ENCODE measurements at places on chromosomes 12 and 14.
A peak's percentile ranks its signal among the peaks of the same experiment; 100 is the strongest.

DNA sequence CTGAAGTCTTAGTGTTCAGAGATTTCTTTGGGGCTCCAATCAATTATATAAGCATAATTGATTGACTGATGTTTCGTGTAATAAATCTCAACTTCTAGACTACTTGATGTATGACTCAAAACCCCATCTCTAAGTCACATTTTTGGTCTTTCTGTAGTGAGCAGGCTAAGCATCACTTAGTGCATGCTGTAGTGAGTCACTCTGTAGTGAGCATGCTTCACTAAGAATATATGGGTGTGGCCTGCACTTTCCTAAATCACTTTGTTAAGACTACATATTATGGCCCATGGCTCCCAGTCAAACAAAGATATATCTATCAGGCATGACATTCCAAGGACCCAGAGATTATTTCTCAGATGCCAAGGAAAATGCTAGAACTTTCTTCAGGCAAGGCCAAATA lies 909.4 kb upstream of the LRFN5 start:
- no peak for DNase-seq

GRCh38 chr14:30849354-30849753 lies 25.0 kb upstream of the COCH start:
- DNase-seq: no peak

DNA sequence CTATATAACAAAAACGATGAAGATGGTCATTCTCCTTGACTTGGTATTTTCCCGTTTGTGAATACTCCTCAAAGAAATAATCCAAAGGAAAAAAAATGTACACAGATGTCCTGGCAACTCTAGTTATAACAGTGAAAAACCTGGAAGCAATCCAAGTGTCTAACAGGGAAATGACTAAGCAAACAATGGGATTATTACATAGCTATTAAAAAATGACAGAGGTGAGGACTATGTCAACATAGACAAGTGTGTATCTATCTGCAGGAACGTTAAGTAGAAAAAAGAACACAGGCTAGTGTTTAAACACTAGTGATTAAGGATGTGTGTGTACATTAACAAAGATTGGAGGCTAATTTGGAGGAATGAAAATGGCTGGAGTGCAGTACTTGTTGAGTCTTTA lies 5.9 kb upstream of the APOLD1 start:
- DNase-seq: peak; percentile 64

- no peak for DNase-seq
Observed at GRCh38 chr14:68782091-68782981, 10.5 kb downstream of the ZFP36L1 start.

GRCh38 chr12:10364815-10365622 lies 24.8 kb downstream of the KLRK1 start:
- DNase-seq: peak; percentile 65

GRCh38 chr14:64943556-64943955 lies 1.0 kb upstream of the GPX2 start:
- DNase-seq: no peak

DNA sequence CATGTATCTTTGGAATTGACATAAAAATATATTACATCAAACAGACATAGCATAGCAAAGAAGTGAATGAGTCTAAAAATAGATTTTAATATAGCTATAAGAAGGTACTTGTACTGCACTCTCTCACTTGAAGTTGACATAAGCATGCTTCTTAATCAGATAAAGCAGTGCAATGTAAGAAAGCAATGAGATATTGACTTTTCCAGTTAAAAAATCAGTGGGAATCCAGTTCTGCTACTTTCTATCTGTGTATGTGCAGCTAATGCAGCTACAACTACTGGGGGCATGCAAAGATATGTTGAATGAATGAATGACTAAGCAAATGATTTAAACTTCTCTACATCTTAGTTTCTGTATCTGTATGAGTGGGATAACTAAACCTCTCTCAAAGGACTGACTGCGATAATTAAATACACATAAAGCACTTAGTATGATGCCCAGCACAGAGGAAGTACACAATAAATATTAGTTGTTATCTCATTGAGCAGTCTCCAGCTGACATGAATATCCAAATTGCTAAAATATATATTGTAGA lies 10.3 kb downstream of the WASHC3 start:
- no peak for DNase-seq

GRCh38 chr12:103986829-103987228 lies 21.2 kb downstream of the TDG start:
- DNase-seq: peak; percentile 10

DNA sequence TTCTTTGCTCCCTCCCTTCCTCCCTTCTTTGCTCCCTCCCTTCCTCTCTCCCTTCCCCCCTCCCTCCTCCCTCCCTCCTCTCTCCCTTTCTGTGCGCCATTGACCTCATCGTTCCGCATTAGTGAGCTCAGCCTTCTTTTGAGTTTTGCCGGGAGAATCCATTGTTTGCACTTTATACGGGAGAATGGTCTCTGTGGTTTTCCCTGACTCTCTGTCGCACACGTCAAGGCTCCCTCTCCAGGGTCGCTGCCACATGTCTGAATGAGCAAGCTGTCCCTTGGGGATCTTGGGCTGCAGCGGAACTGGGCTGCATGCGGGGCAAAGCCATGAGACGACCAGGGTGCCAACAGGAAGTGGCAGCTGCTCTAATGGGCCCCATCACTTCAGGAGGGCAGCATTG lies 118.5 kb downstream of the GLT1D1 start:
- no peak for DNase-seq

GRCh38 chr14:91295276-91295845 lies 50.9 kb upstream of the GPR68 start:
- no peak for DNase-seq

GRCh38 chr12:12003609-12004008 lies 67.1 kb upstream of the BCL2L14 start:
- DNase-seq: no peak
